ENCODE measurements at places on chromosomes 5 and 9. TPM values are rescaled to one million over a fixed set of nuclear protein-coding genes. Genes with fewer than 3 reads are reported as not detected.

GRCh38 chr5:52804981-52805380, 17.3 kb downstream of the ITGA1 start:
- DNase-seq: no peak

- peak; percentile 84 for DNase-seq
Measured at GRCh38 chr5:76372323-76373054, 30.6 kb upstream of the IQGAP2 start.

EFNA5 gene
- 1.7 TPM for polyA plus RNA-seq

GRCh38 chr5:3385991-3386519, 209.6 kb upstream of the IRX1 start:
- DNase-seq: no peak

- DNase-seq: peak; percentile 83
Measured at GRCh38 chr9:35604578-35605350, at the start of gene TESK1. Gene TESK1, plus strand, starts transcription at chr9:35605262. Its CDS starts 358 bp downstream, at chr9:35605620.

- no peak for DNase-seq
Measured at GRCh38 chr9:107890921-107891465, 401.4 kb upstream of the KLF4 start.

GABRG2 gene
- polyA plus RNA-seq: 1.7 TPM

DNA sequence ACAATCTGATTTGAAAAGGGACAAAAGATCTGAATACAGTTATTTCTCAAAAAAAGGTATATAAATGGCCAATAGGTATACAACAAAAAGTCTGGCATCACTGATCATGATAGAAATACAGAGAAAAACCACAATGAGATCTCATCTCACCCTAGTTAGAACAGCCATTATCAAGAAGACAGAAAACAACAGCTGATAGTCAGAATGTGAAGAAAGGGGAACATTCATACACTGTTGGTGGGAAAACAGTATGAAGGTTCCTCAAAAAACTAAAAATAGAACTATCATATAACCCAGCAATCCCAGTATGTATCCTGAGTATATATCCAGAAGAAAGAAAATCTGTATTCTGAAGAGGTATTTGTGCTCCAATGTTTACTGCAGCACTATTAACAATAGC, 75.7 kb upstream of the OR2K2 start:
- DNase-seq: no peak

CRB2 gene
- polyA plus RNA-seq: 0.47 TPM

C5orf58 gene
- polyA plus RNA-seq: not detected

DNA sequence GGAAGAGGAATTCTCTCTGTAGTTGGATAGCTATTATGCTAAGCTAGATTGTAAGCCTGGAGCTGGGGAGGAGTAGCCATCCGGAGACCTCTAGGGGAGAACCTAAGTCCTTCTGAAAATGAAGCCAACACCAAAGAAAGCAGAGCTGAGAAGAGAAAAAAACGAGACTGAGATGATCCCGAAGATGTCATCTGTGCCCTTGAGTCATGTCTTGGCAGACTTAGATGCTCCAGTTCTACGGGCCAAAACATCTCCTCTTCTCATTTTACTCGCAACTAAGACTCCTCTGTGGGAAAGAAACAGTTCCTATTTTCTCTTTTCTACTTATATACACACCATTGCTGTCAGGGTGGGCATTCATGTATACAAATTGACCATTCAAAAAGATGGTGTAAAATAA, 34.3 kb upstream of the ADCY2 start:
- no peak for DNase-seq

Data from small intestine (tissue), 16 donors.